ENCODE measurements at places on chromosomes 2 and 18.

GRCh38 chr2:36555789-36556188, 42.2 kb downstream of the FEZ2 start:
- no peak for DNase-seq

DNA sequence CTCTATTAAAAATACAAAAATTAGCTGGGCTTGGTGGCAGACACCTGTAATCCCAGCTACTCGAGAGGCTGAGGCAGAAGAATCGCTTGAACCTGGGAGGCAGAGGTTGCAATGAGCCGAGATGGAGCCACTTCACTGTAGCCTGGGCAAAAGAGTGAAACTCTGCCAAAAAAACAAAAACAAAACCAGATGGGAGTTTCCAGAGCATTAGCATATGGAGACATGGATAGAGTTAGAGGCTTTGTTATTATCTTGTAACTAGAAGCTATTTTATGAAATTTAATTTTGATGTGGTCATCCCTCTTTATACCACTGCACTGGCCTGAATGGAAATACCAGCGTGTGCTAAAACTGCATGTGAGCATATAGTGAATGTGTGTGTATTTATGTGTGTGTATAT, 58.9 kb downstream of the TRAPPC8 start:
- DNase-seq = no peak

GRCh38 chr18:23824240-23824639, 135.0 kb downstream of the LAMA3 start:
- no peak for DNase-seq

- no peak for DNase-seq
Observed at GRCh38 chr2:238862701-238863100, 14.8 kb downstream of the TWIST2 start.

DNA sequence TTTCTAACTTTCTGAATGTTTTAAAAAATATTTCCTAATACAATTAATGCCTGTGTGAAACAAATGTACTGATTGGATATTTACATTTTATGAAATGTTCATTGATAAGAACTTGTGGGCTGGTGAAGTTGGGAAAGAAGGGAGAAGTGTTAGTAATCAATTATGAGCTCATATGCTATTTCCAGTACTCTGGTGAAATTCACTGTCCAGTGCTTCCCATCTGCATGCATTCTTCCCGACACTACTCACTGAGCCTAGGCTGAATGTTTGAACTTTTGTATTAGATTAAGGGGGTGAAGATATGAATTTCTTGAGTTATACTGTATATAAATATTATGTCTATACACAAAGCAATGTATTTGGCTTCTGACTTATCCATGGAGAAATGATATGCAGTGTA, 36.0 kb downstream of the SKA1 start:
- DNase-seq = no peak
